ENCODE measurements at places on chromosomes 2 and 18. TPM values are rescaled to one million over a fixed set of nuclear protein-coding genes. Genes with fewer than 3 reads are reported as not detected.

The CHAC2 gene
- total RNA-seq = not detected

The FOSL2 gene
- 227 TPM for total RNA-seq

The TSGA10 gene
- total RNA-seq = 10.6 TPM

The KYNU gene
- total RNA-seq = 9.7 TPM

The MOGAT1 gene
- total RNA-seq = not detected

The ITGA4 gene
- total RNA-seq = 48.4 TPM

The ELOA2 gene
- total RNA-seq = not detected

The CRYBA2 gene
- not detected for total RNA-seq

DNA sequence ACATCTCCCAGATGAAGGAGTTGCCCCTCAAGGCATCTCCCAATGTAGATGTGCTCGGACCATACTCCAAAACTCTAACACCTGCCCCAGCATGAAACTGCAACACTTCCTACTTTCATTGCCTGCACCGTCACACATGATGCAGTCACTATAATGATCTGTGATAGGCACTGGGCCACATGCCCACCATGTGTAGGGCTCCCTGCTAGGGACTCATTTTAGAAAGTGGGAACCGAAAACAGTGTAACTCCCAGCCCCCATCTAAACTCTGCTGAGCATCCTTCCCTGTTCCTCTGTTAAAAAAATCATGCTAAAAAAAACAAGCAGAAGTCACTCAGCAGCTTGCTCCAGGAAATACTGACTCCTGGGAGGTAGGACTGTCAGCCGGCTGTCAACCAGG is 496.1 kb upstream of the RAB6C start:
- no peaks in the 10 kb centered on the region for H3K4me1 ChIP-seq
- no peaks in the 10 kb centered on the region for H3K27me3 ChIP-seq
- no peak overlapping the region for H3K27ac ChIP-seq
- H3K36me3 ChIP-seq = no peaks in the 10 kb centered on the region
- DNase-seq = no peak

DNA sequence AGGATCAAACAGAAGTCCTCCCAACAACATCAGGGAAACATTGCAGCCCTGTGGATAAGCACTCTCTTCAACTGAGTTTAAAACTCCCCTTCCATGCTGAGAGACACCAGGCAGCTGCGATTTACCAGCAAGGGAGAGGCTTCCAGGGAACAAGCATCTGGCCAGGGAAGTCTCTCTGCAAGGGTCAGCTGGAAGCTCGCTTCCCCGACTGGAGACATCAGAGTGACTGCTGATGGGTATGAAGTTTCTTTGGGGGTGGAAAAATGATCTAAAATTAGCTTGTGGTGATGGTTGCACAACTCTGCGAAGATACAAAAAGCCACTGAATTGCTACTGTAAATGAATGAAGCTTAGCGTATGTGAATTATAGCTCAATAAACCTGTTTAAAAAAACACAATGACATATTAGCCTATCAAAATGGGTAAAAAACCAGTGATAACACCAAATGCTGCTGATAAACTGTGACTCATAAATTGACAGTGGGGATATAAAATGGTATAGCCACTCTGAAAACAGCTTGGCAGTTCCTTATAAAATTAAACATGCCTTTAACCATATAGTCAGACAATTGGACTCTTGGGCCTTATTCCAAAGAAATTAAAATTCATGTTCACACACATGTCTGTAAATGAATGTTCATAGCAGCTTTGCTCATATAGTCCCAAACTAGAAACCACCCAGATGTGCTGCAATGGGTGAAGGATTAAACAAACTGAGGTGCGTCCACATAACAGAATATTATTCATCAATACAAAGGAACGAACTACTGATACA is 1082.0 kb downstream of the SOCS6 start:
- H3K36me3 ChIP-seq = no peaks in the 10 kb centered on the region
- H3K4me1 ChIP-seq = no peaks in the 10 kb centered on the region
- H3K27ac ChIP-seq = no peak overlapping the region
- H3K27me3 ChIP-seq = no peaks in the 10 kb centered on the region

DNA sequence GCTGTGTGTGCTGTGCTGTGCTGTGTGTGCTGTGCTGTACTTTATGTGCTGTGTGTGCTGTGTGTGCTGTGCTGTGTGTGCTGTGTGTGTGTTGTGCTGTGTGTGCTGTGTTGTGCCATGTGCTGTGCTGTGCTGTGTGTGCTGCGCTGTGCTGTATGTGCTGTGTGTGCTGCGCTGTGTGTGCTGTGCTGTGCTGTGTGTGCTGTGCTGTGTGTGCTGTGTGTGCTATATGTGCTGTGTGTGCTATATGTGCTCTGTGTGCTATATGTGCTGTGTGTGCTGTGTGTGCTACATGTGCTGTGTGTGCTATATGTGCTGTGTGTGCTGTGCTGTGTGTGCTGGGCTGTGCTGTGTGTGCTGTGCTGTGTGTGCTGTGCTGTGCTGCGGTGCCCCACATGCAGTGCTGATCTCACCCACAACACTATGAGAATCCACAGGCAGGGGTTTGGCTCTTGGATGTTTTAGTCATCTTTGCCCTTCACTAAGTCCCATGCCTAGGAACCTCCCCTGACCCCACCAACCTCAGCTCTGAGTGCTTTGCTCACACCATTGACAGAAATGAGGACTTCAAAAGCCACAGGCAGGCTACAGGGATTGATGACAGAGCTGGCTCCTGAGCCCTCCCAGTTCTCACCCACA is 30.5 kb upstream of the MAL start:
- H3K27ac ChIP-seq = no peak overlapping the region
- no peak for DNase-seq
- peaks cover 7% of the 10 kb centered on the region for H3K4me1 ChIP-seq
- no peaks in the 10 kb centered on the region for H3K27me3 ChIP-seq

DNA sequence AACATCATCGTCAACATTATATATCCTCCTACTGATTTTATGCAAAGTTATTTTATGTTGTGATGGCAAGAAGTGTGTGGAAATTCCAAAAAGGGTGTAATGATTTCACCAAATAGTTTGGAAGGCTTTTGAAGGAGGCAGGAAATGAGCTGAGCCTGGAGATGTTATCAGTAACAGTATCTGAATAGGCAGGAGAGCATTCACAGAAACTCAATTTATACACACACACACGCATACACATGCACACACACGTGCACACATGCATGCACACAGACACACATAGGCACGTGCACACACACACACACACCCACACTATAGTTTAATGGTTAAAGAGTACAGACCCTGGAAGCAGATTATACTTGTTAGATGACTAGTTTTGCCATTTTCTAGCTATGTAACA is 47.3 kb downstream of the ARHGEF4 start:
- H3K27ac ChIP-seq = no peak overlapping the region
- H3K27me3 ChIP-seq = peaks cover 3% of the 10 kb centered on the region
- no peak overlapping the region for H3K4me3 ChIP-seq
- H3K36me3 ChIP-seq = no peaks in the 10 kb centered on the region
- DNase-seq = no peak
- no peaks in the 10 kb centered on the region for H3K4me1 ChIP-seq

DNA sequence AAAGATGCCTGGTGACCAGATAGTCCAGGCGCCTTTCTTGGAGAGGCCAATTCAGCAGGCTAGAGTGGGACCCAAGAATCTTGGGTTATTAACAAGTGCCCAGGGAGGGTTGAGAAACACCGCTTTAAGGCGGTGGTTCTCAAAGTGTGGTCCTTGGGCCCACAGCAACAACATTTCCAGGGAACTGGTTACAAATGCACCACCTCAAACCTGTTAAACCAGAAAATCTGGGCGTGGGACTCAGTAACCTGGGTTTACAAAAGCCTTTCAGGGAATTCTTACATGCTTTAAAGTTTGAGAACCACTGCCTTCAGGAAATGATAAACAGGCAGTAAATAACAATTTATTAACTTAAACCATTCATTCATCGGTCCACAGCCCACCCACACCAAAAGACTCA is 92.5 kb downstream of the SP3 start:
- no peaks in the 10 kb centered on the region for H3K36me3 ChIP-seq
- H3K4me1 ChIP-seq = no peaks in the 10 kb centered on the region
- no peaks in the 10 kb centered on the region for H3K27me3 ChIP-seq
- H3K4me3 ChIP-seq = no peak overlapping the region

DNA sequence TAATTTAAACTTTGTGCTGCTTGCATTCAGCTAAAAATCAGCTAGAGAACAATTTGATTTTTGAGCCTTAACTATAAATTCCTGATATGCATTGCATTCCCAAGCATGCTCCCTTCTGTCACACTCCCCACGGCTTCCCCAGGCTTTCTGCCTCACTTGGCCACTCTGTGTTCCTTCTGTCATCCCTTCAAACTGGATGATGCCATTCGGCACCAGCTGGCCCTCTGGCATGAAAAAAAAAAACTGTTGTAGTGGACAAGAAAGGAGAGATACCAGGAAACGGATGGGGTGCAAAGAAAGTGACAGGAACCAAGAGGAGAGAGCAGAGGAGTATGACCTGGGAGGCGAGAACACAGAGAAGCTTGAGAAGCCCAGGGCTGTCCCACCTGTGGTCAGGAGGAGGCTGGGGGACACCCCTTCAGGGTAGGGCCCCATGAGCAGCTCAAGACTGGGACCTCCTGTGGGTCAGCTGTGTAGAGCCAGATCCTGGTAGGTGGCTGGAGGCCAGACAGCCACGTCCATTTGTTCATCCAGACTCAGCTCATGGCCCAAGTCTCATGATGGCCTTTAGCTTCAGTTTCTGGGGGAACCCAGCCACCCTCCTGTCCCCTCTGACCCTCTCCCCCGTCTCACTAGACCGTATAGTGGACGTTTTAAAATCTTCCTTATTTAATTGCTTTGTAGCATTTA is 211.8 kb downstream of the GBX2 start:
- DNase-seq = no peak
- peaks cover 20% of the 10 kb centered on the region for H3K36me3 ChIP-seq
- no peak overlapping the region for H3K27ac ChIP-seq

GRCh38 chr2:214169736-214170135 is 241.1 kb upstream of the VWC2L start:
- H3K27ac ChIP-seq = no peak overlapping the region
- no peaks in the 10 kb centered on the region for H3K4me1 ChIP-seq
- DNase-seq = no peak
- H3K36me3 ChIP-seq = no peaks in the 10 kb centered on the region

DNA sequence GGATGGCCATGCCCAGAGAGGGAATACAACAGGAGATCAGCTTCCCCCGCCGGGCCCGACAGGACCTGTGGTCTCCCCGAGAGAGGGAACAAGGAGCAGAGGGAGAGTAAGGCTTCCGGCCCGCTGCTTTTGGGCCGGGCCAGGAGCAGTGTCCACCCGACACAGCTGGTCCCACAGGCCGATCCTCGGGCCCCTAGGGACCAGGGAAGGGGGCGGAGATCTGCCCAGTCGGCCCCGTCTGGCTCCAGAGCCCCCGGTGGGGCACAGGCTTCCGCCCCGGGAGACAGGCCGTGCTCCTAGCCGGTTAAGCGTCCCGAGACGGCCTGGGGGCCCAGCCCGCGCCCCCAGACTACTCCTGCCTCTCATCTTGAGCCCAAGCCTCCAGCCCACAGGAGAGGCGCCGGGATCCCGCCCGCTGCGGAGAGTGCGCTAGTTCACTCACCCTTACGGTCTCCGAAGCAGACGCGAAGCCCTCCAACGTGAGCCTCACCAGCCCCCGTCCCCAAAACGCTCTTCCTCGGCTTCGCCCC is at the start of gene MCFD2:
MCFD2 (minus strand) TSS at position 526 of the 530 bp plus-strand sequence. CDS start 6,635 bp downstream, outside the sequence.
- peak within 1 kb of the TSS; percentile 84 for H3K4me3 ChIP-seq
- peak within 1 kb of the TSS; percentile 98 for H3K27ac ChIP-seq
- H3K27me3 ChIP-seq = no peaks in the 10 kb centered on the region
- peaks cover 10% of the 10 kb centered on the region for H3K36me3 ChIP-seq

DNA sequence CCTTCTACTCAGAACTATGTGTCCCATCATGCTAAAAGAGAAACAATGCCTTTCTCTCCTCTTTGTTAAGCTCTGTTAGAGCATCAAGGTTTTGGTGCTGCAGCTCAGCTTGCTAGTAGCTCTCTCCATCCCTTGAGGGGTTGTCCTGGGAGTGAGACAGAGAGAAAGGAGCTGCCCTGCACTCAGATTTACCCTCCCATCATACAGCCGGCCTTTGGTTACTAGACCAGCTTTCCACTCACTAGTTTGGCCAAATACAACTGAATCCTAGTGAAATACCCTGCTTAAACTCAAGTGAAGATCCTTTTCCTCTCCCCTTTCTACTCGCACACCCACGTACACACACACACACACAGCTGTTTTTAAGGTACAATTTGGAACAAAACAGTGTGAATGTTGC is 2.3 kb upstream of the CHN1 start:
- peaks cover 25% of the 10 kb centered on the region for H3K4me1 ChIP-seq
- peaks cover 16% of the 10 kb centered on the region for H3K27me3 ChIP-seq
- H3K4me3 ChIP-seq = no peak overlapping the region

GRCh38 chr2:127913808-127914457 is 28.2 kb upstream of the AMMECR1L start:
- H3K4me3 ChIP-seq = no peak overlapping the region
- H3K36me3 ChIP-seq = no peaks in the 10 kb centered on the region
- no peak for DNase-seq
- H3K27me3 ChIP-seq = no peaks in the 10 kb centered on the region

- no peak overlapping the region for H3K4me3 ChIP-seq
- no peaks in the 10 kb centered on the region for H3K4me1 ChIP-seq
- no peak for DNase-seq
- no peaks in the 10 kb centered on the region for H3K27me3 ChIP-seq
- H3K27ac ChIP-seq = no peak overlapping the region
- H3K36me3 ChIP-seq = no peaks in the 10 kb centered on the region
Observed at GRCh38 chr2:187329586-187329985, 118.5 kb downstream of the CALCRL start.

DNA sequence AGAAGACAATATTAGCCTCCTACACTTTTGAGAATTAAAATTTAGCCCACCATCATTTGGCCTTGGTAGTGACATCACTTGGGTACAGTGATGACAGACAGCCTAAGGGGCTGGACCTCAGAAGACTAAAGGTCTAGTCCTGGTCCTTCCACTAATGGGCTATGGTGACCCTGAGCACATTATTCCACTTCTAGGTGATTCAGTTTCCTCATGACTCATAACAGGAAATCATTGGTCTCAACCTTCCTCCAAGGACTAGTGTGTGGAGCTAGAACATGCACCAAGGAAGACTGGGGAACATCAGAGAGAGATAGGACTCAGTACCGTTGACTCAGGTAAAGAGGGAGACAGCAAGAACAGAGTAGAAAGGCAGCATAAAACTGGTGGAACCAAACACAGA is 64.0 kb downstream of the TFCP2L1 start:
- no peak overlapping the region for H3K4me3 ChIP-seq
- no peaks in the 10 kb centered on the region for H3K27me3 ChIP-seq
- peaks cover 39% of the 10 kb centered on the region for H3K36me3 ChIP-seq
- no peak overlapping the region for H3K27ac ChIP-seq
- DNase-seq = no peak

DNA sequence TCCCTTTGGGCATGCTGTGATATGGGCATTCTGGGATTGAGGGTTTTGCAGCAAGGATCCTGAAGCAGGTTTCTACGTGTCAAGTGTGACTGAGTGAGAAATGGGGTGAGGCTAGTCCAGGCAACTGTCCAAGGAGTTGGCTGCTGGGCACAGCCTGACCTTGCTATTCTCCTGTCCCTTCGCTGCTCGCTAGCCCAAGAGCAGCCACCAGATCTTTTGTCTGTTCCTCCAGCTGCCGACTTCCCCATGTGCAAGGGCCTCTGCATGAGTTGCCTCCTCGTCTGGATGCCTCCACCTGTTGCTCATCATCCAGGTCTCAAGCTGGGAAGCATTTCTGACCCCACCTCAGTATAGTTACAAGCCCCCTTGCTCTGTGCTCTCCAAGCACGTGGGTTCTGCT is 71.1 kb downstream of the DYSF start:
- H3K27ac ChIP-seq = no peak overlapping the region
- H3K4me3 ChIP-seq = no peak overlapping the region
- peaks cover 6% of the 10 kb centered on the region for H3K27me3 ChIP-seq
- peaks cover 31% of the 10 kb centered on the region for H3K36me3 ChIP-seq

Data from stomach (tissue), 19 donors.